Activated CD4-positive, alpha-beta T cell treated with anti-CD3 and anti-CD28 coated beads, Interleukin-2, amount 10 ng/mL, durations not matched to agents 24 days and 14 days (primary cell): ENCODE measurements at places on chromosomes 2 and 18. TPM values are rescaled to one million over a fixed set of nuclear protein-coding genes. Genes with fewer than 3 reads are reported as not detected.

GRCh38 chr2:203804070-203804469 lies 63.5 kb upstream of the CTLA4 start:
- peak; percentile 82 for DNase-seq
- H3K27me3 ChIP-seq: no peaks in the 10 kb centered on the region
- H3K4me3 ChIP-seq: peak overlapping the region; percentile 40
- H3K4me1 ChIP-seq: peaks cover 60% of the 10 kb centered on the region
- H3K36me3 ChIP-seq: peaks cover 19% of the 10 kb centered on the region

DNA sequence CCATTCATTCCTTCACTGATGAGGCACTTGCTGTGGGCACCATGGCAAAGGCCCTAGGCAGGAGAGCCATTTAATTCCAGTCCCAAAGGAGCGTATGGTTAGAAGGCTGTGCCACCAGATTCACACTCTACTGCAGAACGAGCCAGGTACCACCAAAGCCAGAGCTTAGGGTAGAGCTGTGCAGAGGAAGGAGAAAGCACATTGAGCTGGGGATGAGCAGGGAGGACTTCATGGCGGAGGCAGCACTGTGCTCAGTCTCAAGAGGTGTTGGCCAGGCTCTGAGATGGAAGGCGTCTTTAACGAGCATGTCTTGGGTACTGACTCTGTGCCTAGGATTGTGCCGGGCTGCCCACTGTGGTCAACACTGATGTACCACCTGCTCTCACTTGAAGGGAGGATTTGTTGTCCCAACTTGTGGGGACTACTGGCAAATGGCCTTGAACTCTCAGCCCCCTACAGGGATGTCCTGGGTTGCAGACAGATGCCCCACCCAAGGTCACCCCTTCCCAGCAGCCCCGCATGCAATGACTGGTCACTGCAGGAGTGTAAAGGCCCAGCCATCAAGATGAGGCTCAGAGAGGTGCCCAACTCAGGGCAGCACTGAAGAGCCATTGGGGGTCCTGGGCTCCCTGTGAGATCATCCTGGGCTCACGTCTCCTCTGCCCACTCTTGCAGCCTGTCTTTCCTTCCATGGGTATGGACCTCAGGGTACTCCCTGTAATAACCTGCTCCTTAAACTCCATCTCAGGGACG lies 251.4 kb downstream of the GLI2 start:
- no peak for DNase-seq
- H3K36me3 ChIP-seq: no peaks in the 10 kb centered on the region
- no peak overlapping the region for H3K4me3 ChIP-seq
- H3K4me1 ChIP-seq: no peaks in the 10 kb centered on the region
- H3K27me3 ChIP-seq: no peaks in the 10 kb centered on the region

COL4A4 gene
- not detected in 2 replicates for total RNA-seq

TRIM43 gene
- not detected in 2 replicates for total RNA-seq

ASB18 gene
- not detected in 2 replicates for total RNA-seq

DNA sequence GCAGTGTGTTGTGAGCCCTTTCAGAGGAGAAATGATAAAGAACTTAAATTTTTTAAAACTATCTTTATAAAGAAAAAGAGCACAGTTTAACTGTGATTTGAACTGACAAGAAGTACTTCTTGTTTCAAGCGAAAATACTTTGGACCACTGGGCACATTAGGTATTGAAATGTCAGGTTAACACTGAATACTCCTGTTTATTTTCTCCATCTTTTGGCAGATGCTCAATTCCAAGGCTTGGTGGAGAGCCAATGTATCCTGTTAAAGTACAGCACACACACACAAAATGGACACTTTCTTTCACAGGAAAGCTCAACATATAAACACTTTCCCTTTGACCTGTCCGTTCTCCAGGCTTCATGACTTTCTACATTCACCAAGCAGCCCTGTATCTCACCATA lies 32.6 kb upstream of the SP3 start:
- H3K27ac ChIP-seq: no peak overlapping the region
- H3K4me3 ChIP-seq: no peak overlapping the region
- H3K36me3 ChIP-seq: no peaks in the 10 kb centered on the region
- H3K27me3 ChIP-seq: peaks cover 19% of the 10 kb centered on the region
- DNase-seq: no peak

STAM2 gene
- total RNA-seq: 16.9 and 22.2 TPM in 2 replicates
